IMR-90 (cell line): ENCODE measurements at places on chromosomes 7 and 10.
A peak's percentile ranks its signal among the peaks of the same experiment; 100 is the strongest.

GRCh38 chr7:875051-875450, 1.3 kb upstream of the GET4 start:
- no peak for DNase-seq

DNA sequence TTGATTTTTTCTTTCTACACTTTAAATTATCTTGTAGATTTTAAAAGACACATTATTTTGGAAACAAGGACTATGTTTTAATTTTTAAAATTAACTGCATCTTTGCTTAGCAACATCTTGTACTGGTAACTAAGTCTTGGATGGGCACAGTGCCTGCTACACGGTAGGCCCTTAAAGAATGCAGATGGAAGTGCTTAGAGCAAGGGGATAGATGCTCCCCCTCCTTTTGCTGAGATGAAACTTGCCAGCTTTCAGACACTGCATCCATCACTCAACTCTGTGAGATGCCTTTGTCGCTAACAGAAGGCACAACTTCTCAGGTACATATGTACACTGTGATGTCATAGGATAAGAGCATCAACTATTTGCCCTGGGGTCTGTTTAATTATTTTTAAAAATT, 103.9 kb downstream of the LRRC18 start:
- DNase-seq = no peak

DNA sequence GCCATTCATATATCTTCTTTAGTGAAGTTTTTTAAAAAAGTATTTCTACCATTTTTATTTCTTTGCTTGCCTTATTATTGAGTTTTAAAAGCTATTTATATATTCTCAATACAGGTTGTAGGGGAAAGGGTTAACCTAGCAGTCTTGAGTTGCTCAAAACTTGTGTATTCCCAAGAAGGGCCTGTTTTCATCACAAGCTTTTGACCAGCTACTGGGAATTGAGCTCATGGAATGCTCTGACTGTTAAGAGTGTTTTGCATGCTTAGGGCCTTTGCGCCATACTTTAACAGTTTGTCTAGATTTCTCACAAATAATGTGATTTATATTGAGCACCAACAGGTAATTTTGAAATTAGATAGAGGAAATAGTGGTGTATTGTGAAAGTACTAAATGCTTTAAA, 72.0 kb upstream of the CALCR start:
- no peak for DNase-seq

DNA sequence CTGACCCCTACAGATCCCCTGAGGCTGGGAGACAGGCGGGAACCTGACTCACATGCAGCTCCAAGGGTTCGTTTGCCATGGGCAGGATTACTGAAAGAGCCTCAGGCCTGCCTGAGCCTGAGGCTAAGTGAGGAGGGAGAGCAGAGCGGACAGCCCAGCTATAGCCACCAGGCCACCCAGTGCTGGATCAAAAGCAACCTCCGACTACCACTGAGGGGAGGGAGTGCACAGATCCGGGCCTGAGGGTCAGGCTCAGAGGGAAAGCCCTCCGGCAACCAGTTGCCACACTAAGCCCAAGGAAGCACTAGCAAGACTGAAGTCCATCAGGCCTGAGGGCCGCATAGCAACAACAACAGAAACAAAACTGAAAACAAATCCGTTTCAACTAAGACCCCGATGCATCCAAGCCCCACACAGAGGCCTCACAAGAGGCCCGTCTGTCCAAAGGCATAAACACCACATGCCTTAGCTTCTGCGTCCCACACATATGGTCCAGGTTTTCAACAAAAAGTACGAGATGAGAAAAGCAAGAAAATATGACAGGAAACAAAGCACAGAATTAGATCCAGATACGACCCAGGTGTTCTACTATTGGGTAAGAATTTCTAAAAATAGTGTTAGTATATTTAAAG, 92.5 kb upstream of the VIPR2 start:
- no peak for DNase-seq

GRCh38 chr7:91379991-91380390, 115.8 kb downstream of the FZD1 start:
- no peak for DNase-seq

DNA sequence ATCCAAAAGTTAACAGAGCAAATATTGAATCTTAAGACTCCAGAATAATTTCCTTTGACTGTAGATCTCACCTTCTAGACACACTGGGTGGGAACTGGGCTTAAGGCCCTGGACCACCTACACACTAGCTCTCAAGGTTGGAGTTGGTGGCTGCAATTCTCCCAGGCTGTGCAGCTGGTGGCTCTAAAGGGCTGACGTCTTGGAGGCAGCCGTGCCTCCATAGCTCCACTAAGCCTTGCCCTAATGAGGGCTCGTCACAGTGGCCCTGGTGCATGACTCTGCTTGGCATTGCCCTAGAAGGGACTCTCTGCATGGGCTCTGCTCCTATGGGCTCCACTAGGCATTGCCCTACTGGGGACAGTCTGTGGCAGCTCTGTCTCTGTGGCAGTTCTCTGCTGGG, 1005.2 kb downstream of the CCSER2 start:
- no peak for DNase-seq

DNA sequence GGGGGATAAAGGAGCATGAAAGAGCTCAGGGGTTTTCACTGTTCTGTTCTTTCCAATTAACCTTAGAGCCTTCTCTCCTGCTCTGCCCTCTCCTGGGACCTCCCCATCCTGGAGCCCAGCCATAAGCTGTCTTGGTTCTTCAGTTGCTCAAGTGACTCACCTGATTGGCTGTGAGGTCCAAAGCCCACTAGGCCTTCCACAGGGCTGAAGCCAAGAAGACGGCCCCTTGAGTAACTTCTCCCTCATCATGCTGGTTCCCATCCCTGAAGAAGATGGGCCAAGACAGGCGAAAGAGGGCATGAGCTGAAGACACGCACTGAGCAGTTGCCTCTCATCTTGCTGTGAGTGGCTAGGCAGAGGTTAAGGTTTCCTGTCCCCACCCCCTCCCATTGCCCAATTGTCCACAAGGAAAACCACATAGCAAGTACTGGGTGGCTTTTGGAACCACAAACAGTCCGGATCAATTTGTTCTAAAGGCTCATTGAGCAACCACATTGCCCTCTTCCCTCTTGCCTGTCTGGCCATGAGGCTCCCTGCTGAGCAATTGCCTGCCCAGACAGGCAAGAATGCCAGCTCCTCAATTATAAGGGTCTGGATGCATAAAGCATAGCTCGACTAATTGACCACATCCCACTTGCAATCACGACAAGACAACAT, 43.9 kb upstream of the GPAM start:
- DNase-seq = no peak

- DNase-seq = no peak
These were observed 52.4 kb upstream of the ADRB1 start for GRCh38 chr10:113991091-113991860.

DNA sequence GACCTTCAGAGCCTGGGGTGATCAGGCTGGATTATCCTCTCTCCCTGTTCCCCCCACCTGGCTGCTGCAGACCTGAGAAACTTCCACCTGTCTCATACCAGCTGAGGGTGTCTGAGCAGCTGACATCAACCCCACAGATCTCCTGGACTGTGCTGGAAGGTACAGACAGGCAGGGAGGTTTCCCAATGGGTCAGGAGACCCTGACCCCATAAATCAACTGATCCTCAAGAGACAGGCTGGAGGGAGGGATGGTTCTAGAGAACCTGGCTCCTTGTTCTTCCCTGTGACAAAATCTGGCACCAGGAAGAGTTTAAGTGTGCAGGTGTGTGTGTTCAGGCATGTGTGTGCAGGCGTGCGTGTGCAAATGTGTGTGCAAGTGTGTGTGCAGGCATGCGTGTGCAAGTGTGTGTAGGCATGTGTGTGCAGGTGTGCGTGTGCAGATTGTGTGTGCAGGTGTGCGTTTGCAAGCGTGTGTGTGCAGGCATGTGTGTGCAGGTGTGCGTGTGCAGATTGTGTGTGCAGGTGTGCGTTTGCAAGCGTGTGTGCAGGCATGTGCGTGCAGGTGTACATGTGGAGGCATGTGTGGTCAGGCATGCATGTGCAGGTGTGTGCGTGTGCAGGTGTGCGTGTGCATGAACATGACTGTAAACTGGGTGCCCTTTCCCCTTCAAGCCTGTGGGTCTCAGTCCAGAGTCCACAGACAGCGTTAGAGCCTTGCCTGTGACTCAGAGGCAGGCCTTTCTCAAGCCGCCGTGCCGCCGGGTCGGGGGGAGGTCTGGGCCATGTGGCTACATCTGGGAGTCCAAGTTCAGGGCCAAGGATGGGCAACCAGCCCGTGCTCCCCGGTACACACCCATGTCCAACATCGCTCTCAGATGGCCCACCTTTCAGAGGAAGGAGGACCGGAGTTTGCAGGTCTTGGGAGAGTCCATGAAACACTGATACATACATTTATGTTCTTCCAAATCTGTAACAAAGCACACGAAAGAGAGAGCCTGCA, 50.1 kb upstream of the ELN start:
- DNase-seq = no peak

- DNase-seq = no peak
These were observed 110.9 kb downstream of the MAPK8 start for GRCh38 chr10:48417374-48417773.

DNA sequence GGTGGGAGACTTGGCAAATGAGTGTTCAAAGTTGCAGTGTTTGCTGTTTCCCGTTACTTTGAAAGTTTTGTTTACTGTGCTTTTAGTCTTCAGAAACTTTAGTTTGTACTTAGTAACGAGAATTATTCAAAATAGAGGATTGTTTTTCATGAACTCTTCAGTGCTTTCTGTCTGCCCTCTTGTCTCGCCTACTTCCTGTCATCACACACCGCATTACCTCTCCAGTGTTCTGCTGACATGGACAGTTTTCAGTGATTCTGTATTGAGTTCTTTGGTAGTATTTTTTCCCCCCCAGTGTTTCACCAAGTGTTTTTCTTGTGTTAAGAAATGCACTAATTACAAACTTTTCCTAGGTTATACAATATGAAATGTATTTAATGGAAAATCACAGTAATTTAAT, 207.0 kb downstream of the MLLT10 start:
- no peak for DNase-seq

GRCh38 chr10:21584834-21585530, 51.0 kb downstream of the MLLT10 start:
- no peak for DNase-seq

DNA sequence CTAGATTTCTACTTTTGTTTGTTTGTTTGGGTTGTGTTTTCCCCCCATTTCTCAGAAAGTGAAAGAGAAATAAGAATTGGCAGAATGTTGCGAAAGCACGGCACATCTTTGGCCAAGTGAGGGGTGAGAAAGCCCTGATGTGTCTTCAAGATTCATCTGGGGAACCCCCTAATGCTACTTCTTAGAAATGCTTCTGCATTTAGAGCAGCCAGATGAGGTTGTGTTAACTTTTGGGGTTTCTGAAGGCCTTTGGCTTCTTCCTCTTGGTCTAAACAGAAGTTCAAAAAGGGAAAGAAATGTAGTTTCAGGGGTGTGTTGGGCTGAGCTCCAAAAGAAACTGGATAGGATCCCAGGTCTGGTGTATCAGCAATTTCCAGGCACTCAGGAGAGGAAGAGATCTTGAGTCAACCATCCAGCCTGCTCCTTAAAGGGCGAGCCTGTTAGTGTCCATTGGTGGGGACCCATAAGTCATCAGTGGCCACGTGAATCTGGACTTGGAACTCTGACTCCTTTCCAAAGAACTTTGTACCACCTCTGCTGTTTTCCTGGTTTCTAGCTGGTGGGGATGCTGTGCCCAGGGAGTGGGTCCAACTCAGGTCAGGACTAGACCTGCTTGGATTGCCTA, 6.5 kb downstream of the DUSP5 start:
- DNase-seq = peak; percentile 91

DNA sequence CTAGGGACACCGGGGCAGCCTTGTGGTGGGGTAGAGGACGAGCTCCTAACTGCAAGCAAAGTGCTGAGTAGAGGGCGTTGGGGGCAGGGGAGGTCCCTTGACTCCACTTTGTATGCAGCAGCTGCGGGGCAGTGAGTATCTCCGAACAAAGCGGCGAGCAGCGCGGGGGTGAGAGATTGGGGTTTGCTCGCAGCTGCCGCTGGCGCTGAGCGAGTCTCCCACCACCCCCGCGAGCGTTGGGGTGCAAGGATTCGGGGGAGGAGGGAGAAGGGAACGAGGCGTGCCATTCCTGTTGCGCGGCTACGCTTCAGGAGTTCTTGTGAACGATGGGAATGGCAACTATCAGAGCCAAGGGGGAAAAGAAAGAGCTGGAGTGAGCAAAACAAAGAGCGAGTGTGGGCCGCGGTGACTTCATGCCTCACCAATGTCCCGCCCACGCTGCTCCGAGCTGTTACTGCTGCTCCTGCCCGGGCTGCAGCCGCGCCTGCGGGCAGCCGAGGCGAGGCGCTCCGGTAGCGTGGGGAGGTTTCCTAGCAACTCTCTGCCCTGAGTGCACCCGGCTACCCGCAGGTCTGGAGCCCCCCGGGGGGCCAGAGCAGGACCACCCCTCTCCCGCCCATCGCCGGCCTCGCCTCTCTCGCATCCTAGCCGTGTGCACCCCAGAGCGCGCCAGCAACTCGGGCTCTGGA, at the start of gene ITGB8:
ITGB8 (plus strand) TSS at position 662 of the 689 bp plus-strand sequence. CDS start 907 bp downstream, outside the sequence.
- peak; percentile 94 for DNase-seq

DNA sequence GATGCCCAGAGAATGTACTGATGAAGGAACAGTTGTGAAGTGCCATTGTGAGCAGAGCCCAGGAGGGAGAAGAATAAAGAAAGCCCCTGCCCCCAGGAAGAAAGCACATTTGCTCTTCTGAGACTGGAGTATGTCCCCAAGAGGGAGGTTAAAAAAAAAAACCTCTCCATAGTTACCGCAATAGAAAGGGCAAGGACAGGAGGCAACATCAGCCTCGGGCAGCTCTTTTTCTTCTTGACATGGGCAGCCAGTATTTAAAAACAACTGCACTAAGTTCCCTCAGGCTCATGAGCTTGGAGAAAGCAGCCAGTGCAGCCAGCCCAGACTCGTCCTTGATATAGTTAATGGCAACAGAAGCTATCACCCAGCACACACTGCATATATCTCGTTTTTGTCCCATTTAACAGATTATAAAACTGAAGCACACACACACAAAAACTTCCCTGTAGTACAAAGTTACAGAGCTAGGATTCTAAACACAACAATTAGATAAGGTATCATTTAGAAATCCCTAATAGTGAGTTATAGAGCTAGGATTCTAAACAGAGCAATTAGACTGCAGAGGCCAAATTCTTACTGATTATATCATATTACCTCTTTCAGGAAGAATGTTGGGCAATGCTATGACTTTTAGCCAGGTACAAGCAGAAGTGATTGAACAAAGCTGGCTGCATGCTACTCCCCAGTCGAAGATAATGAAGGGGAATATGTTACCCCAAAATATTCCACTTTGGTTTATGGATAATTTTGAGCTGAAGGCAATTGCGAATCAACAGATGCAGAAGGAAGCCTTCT, 823.5 kb downstream of the GRID1 start:
- DNase-seq = no peak

- DNase-seq = no peak
These were observed 40.5 kb upstream of the RABGEF1 start for GRCh38 chr7:66699998-66700397.

DNA sequence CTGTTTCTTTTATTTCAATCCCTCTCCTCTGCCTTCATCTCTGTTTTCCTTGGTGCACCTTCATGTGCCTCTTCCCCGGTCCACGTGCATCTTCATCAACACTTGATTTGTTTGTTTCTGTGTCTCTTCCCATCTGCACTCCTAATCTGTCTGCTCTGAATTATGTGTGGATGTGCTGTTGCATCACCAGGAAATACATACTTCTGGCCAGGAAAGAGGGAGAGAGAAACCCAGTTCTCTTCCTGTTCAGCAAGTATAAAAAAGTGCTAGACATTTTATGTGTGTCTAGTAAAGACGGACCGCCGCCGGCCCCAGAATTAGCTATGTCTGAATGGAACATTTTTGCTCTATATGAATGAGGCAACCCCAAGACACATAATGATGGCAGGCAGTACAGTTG, 93.8 kb downstream of the CALD1 start:
- DNase-seq = peak; percentile 47
